ENCODE measurements at places on chromosomes 16 and 17.
A peak's percentile ranks its signal among the peaks of the same experiment; 100 is the strongest.

DNA sequence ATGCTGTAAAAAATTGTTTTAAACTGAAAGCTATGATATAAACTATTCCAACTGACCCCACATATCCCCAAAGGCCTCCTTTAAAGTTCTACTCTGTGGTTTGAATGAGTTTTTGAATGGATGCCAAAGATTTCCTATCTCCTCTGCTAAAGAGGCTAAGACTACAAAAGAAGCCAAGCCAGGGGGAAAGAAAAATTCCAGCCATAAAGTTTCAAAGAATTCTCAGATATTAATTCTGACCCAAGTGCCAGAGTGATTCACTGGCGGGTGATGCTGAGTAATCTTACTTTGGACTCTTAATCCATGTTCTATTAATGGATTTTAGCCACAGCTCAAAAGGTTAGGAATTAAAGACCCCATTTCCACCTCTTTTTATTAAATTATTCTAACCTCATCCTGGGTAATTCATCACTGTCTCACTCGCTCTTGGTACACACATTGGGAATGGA is 60.7 kb downstream of the HS3ST3A1 start:
- DNase-seq = no peak

DNA sequence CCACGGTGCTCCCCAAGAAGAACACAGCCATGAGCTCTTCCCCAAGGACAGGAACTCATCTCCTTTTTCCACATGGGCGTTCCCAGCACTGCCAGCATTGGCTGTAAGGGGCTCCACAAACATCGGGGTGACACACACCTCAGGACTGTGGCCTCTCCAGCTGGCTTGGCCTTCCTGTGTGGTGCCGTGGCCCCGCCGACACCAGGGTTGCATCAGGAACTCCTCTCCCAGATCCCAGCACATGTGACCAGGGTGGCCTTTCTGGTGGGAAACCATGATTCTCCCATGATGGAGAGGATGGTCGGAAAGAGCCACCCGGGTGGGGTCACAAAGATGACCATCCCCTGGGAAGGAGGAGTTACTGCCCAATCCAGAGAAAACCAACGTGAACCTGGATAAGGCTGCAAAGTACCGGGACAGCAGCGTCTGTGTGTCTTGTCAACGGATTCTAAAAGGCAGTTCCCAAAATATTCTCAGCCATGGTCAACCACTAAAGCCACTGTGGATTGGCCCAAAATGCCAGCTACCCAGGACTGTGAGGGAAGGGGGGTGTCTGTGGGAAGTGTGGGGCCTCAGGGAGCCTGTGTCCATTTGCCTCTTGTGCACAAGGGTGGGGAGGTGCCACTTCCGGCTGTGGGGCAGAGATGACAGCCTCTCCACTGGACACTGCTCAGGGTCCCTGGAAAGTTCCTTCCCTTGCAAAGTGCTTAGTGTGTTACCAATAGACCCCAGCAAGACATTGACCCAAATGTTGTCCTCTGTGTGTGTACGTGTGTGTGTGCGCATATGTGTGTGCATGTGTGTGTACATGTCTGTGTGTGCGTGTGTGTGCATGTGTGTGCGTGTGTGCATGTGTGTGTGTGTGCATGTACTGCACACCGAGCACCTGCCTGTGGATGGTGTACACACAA is 78.0 kb upstream of the CBX4 start:
- no peak for DNase-seq

DNA sequence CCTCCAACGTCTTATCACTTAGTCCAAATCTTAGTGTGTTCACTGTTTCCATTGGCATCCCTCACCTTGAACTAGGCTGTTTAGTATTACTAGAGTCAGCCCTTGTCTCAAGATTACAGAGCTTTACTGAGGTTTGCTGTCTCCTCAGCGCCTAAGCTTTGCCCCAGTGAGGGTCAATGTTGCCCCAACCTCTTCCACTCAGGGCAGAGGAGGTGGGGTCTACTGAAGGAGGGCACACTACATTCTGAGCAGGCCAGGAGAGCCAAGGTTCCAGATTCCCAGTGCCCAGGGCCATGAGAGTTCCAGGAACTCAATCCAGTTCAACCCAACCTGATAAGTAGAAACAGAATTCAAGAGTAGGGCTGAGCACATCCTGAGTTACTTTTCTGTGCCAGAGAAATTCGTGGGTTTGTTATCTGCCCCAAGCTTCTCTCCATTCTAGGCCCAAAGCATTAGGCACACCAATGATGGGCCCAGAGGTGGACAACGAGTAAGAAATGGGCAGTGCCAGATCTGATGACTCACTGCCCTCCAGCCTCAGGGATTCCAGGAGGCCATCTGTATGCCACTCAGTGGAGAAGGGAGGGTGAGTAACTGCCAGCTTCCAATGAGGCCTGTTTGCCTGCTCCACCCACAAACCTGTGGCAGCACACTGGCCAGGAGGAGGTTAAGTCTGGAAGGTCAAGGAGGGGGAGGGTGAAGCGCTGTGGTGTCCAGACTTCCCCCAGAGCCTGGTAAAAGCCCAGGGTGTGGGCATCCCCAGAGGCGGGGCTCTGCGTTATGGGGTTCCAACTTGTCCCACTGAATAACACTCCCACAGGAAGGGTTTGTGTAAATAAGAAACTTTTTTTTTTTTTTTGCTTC is 8.2 kb downstream of the TUBG2 start:
- DNase-seq = peak; percentile 90

- no peak for DNase-seq
Measured at GRCh38 chr16:88436796-88437195, 16.3 kb upstream of the ZFPM1 start.

- DNase-seq = peak; percentile 58
Measured at GRCh38 chr16:1794221-1794871, 841 bp upstream of the IGFALS start.

DNA sequence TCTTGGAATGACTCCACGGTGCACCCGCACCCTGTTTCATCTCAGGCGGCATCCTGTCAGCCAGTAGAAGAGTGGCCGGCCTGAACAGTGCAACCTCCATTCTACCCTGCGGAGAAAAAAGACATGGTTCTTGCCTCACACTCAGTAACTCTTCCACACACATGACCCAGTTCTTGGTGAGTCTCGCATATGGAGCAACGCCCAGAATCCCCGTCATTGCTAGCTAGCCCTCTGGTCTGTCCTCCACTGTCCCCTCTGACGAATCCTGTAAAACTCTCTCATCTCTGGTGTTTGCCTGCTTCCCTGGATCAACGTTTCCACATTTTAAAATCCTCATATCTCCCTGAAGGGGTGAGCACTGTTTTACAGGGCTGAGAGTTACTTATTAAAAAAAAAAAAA is 4.2 kb upstream of the RDM1 start:
- no peak for DNase-seq

DNA sequence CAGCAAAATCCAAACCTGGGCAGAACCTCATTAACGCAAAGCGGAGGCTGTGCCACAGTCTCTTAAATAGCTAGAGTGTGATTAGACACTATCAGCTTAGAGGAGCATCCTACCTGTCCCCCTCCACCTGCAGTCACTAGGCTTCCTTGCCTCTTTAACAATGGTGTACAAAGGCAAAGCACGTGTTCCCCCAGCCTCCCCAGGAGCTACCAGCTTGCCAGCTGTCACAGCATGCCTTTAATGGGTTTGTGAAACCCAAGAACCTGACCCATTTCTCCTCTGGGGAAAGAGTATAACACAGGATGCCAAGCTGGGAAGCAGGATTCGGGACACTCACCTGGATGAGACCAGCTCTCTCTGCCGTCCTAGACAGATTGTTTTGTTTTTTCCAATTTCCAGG is 37.2 kb upstream of the TBX2 start:
- no peak for DNase-seq

GRCh38 chr17:67107811-67108775 is 63.7 kb downstream of the CACNG1 start:
- DNase-seq = no peak

DNA sequence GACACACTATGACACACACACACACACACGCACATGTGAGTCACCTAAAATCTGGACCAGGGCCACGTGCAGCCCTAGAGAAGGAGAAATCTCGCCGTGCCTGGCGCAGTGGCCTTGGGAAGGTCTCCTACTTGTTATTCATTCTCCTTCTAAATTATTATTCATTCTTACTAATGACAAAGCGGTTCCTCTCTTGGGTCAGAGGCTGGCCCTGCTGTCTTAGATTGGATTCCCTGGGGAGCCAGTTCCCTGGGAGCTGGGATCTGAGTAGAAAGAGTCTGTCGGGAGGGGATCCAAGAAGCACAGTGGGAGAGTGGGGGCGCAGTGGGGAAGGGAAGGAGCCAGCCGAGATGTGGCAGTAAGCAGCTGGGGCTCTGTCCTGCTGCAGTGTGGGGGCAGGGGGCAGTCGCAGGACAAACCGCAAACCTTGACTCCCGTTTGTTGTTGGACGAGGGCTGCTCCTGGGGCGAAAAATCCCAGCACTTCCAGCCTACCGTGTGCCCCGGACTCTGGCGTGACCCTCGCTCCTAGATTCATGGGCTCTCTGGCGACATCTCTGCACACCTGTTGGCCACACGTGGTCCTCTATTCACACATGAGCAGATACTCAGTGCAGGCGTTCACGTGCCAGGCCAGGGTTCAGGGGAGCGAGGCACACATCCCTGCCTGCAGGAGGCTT is 18.7 kb upstream of the JPH3 start:
- DNase-seq = no peak

DNA sequence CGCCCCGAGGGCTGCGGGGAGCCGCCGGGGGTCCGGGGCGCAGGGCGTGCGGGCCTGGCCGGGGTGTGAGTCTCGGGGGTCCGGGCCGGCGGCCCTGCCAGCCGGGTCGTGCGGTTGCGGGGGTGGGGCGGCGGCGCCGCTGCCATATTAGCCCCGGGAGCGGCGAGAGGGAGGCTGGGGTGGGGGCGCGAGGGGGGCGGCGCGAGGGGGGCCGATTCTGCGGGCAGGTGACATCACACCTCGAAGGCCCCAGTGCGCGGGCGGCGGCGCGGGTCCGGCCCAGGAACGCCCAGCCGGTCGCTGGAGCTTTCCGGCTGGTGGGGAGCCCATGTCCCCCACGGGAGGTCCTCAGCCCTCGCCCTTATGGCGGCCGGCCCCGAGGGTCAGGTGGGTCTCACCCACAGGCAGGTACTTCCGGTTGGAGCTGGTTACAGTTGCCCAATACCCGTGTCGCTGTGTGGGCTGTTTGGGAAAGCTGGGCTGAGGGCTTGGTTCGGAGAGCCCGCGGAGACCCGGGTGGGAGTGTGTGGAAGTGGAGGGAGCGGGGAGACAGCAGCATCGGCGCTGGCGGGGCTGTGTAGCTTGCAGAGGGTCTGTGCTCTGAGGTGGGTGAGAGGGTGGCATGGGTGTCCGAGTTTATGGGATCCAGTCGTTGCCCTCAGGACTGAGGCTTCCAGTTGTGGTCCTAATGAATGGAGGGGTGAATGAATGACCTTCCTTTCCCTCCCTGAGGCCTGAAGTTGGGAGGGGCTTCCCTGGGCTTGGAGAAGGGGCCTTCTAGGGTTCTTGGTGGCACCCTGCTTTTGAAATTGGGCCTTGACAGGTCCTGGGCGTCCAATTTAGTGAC is 804 bp downstream of the ATP6V0C start:
- no peak for DNase-seq

- no peak for DNase-seq
Measured at GRCh38 chr17:66449418-66449977, 147.1 kb downstream of the PRKCA start.

GRCh38 chr16:49634235-49635008 is 221.5 kb downstream of the ZNF423 start:
- DNase-seq = no peak

GRCh38 chr17:75488693-75489510 is 26.4 kb downstream of the CASKIN2 start:
- DNase-seq = no peak

DNA sequence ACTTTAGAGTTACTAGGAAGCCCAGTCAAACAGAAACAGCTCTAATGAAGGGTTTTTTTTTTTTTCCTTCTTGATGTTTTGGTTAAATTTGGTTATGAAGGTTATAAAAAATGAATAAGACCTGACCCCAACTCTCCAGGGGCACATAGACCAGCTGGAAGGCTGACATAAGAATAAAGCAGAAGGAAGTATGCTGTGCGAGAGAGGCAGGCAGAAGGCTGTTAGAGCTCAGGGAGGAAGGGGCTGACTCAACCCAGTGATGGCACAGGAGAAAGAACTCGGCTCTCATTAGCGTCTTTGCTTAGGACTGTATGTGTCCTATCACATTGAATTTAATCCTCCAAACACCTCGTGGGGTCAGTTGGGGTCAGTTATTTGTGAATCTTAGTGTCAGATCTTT is 474.6 kb downstream of the PMP22 start:
- DNase-seq = no peak

GRCh38 chr17:39908789-39909352 is 9.6 kb downstream of the GSDMB start:
- no peak for DNase-seq

GRCh38 chr17:27408891-27409290 is 47.4 kb upstream of the KSR1 start:
- DNase-seq = no peak

GRCh38 chr17:31008374-31009041 is 37.7 kb downstream of the RNF135 start:
- DNase-seq = peak; percentile 32
